Stimulated activated CD8-positive, alpha-beta memory T cell treated with anti-CD3 and anti-CD28 coated beads, Interleukin-7, amount 100 ng/mL, for 4 hours (primary cell): ENCODE measurements at places on chromosomes 5 and 9.

GRCh38 chr5:82351754-82352145, 73.6 kb upstream of the RPS23 start:
- no peak for DNase-seq

DNA sequence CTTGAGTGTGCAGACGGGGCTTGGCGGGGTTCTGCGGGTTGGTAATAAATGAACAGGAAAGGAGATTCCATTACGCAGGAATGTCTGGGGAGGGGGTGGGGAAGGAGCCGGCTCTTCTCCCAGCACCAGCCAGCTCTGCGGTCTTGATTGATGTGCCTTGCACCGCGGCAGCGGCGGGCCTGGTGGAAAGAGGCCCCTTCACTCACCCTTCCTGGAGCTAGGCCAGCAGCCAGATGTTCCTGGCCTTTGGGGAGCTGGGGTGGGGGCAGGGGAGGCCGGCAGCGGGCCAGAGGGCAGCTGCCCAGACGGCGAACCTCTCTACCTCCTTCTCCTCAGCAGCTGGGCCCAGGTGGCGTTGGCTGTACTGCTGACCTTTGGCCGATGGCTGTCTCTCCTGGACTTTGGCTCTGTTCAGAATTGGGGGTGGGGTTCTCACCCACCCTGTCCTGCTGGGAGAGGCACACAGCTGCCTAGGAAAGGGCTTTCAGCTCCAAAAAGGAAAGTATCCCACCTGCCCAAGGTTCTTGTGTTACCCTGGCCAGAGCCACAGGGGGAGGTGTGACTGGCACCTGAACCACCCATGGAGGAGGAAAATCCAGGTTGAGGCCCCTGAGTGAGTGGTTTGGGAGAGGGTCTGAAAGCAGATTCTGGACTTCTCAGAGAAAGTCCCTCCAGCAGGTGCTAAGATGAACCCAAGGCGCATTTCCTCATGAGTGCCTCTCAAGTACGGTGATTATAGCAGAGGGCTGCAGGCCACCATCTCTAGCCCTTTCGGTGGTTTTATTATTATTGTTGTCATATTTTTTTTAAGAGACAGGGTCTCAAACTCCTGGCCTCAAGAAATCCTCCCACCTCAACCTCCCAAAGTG, 58.0 kb upstream of the SYNPO start:
- no peak for DNase-seq

DNA sequence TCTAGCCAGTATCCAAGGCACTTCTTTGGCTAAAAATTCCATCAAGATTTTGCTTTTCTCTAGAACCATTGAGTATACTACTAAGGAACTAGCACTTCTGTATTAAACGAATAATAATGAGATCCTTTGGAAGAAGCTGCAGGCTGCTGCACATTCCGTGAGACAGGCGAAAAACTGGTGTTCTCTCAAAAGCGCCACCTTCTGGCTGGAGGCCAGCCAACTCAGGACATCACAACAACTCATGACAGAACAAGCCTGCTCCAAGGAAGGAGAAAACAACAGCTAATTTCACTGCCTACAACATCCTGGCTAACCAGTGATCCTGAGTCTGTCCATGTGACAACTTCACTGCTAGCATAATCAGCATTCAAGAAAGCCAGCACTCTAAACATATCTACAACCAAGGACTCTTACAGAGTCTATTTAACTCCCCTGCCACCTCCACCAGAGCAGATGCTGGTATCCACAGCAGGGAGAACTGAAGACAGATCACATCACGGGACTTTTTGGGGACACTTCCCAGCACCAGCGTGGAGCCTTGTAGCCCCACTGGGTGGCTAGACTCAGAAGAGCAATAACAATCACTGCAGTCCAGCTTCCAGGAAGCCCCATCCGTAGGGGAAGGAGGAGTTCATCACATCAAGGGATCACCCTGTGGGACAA, 150.5 kb downstream of the YTHDC2 start:
- DNase-seq: no peak

- no peak for DNase-seq
Observed at GRCh38 chr5:174849426-174849825, 125.0 kb downstream of the MSX2 start.

- DNase-seq: no peak
Observed at GRCh38 chr9:95134457-95134881, 183.0 kb downstream of the FANCC start.

- DNase-seq: no peak
Observed at GRCh38 chr9:8686516-8686915, 886.9 kb upstream of the DMAC1 start.
